ENCODE measurements at places on chromosomes 16 and 17. TPM values are rescaled to one million over a fixed set of nuclear protein-coding genes. Genes with fewer than 3 reads are reported as not detected.

MGAT5B gene
- 1.8 TPM for total RNA-seq

DNA sequence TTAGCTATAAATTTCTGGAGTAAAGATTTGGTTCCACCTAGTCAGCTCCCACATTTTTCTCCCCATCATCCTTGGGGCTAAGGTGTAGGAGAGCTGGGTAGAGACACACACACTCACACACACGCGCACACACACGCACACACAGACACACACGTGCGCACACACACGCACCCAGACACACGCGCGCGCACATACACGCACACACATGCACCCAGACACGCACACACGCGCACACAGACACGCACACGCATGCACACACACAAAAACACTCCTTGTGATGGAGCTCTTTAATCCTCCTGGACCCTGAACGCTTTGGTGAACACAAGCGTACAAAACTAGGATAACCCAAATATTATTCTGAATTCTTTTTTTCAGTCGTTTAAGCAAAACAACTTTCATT, 253.6 kb downstream of the C16orf95 start:
- H3K4me1 ChIP-seq, result no peaks in the 10 kb centered on the region
- no peaks in the 10 kb centered on the region for H3K36me3 ChIP-seq
- H3K27me3 ChIP-seq, result peaks cover 81% of the 10 kb centered on the region
- H3K4me3 ChIP-seq, result no peak overlapping the region

- no peak for DNase-seq
- H3K27me3 ChIP-seq, result no peaks in the 10 kb centered on the region
- H3K36me3 ChIP-seq, result no peaks in the 10 kb centered on the region
- H3K4me3 ChIP-seq, result no peak overlapping the region
These were observed 594.2 kb downstream of the KCNJ18 start for GRCh38 chr17:22286337-22287041.

HSD17B2 gene
- total RNA-seq, result 16.2 TPM

DNA sequence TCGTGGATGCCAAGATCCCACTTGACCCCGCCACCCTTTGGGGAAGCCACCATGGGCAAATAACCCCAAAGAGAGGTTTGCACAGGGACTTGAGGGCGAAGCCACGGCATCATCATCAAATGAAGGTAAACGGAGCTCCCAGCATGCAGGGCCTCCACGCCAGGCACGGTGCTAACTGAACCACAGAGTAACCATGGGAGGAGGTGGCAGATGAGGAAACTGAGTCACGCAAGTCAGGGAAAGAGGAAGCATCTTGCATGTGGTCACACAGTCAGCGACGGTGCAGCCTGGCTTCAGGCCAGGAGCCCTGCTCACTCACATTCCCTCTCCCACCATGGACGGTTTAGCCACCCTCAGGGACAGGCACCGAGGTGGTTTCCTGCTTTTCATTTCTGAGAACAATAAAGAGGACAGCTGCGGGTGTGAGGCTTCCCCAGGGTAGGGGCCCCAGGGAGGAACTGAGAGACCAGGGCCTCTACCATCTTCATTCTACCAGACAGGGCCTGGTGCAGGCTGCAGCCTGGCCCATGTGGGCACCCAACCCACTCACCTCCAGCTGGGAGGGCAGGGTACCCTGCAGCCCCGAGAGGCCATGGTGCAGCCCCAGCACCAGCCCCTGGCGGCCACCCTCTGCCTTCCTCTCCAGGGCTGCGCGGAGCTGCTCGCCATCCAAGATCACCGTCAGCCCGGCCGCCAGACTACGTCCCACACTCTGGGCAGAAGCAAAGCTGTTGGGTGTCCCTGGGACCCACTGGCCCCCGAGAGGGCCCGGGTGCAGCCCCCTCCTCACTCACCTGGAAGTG, 78.3 kb downstream of the RMI2 start:
- DNase-seq, result no peak
- H3K4me3 ChIP-seq, result no peak overlapping the region
- H3K27ac ChIP-seq, result no peak overlapping the region
- H3K36me3 ChIP-seq, result no peaks in the 10 kb centered on the region
- peaks cover 10% of the 10 kb centered on the region for H3K4me1 ChIP-seq

DNA sequence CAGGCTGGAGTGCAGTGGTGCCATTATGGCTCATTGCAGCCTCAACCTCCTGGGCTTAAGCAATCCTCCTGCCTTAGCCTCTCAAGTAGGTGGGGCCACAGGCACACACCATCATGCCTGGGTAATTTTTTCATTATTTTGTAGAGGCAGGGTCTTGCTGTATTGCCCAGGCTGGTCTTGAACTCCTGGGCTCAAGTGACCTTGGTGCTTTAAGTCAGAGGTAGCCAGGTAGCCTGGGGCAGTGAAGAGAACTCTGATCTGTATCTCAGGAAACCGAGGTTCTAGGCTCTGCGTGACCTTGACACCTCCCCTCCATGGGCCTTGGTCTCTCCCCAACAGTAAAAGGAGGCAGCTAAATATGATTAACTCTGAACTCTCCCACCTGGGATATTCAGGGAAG, 3.4 kb downstream of the CTF1 start:
- H3K4me1 ChIP-seq, result peaks cover 39% of the 10 kb centered on the region
- no peak overlapping the region for H3K27ac ChIP-seq
- no peaks in the 10 kb centered on the region for H3K27me3 ChIP-seq
- peaks cover 25% of the 10 kb centered on the region for H3K36me3 ChIP-seq
- no peak for DNase-seq
- no peak overlapping the region for H3K4me3 ChIP-seq

- no peaks in the 10 kb centered on the region for H3K27me3 ChIP-seq
- H3K27ac ChIP-seq, result no peak overlapping the region
- H3K36me3 ChIP-seq, result peaks cover 43% of the 10 kb centered on the region
These were observed 15.1 kb downstream of the MAP3K14 start for GRCh38 chr17:45301674-45302073.

DNA sequence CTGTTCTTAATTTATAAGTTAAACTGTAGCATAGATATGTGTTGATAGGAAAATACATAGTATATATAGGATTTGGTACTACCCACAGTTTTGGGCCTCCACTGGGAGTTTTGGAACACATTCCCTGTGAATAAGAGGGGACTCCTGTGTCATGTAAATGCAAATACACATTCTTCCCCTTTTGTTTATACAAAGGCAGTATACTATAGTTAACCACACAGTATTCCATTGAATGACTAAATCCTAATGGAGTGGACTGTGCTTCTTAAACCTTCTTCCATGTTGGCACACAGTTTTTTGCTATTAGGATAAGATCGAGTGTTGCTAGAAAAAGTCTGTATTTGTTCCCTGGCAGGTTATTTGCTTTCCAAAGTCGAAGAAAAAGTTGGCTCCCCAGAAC, 22.2 kb downstream of the TAC4 start:
- H3K27ac ChIP-seq, result no peak overlapping the region
- peaks cover 44% of the 10 kb centered on the region for H3K4me1 ChIP-seq
- H3K36me3 ChIP-seq, result peaks cover 86% of the 10 kb centered on the region
- DNase-seq, result no peak
- H3K4me3 ChIP-seq, result no peak overlapping the region
